ENCODE measurements at places on chromosomes 11 and 22. TPM values are rescaled to one million over a fixed set of nuclear protein-coding genes. Genes with fewer than 3 reads are reported as not detected.

GRCh38 chr11:119784421-119784820, 55.4 kb upstream of the NECTIN1 start:
- no peak for DNase-seq
- H3K36me3 ChIP-seq, result no peaks in the 10 kb centered on the region
- H3K4me1 ChIP-seq, result no peaks in the 10 kb centered on the region
- no peaks in the 10 kb centered on the region for H3K27me3 ChIP-seq
- no peak overlapping the region for H3K27ac ChIP-seq

- H3K4me1 ChIP-seq, result no peaks in the 10 kb centered on the region
- H3K4me3 ChIP-seq, result no peak overlapping the region
- peaks cover 32% of the 10 kb centered on the region for H3K36me3 ChIP-seq
- no peaks in the 10 kb centered on the region for H3K27me3 ChIP-seq
- DNase-seq, result no peak
These were observed 11.9 kb upstream of the NXF1 start for GRCh38 chr11:62817129-62817528.

DNA sequence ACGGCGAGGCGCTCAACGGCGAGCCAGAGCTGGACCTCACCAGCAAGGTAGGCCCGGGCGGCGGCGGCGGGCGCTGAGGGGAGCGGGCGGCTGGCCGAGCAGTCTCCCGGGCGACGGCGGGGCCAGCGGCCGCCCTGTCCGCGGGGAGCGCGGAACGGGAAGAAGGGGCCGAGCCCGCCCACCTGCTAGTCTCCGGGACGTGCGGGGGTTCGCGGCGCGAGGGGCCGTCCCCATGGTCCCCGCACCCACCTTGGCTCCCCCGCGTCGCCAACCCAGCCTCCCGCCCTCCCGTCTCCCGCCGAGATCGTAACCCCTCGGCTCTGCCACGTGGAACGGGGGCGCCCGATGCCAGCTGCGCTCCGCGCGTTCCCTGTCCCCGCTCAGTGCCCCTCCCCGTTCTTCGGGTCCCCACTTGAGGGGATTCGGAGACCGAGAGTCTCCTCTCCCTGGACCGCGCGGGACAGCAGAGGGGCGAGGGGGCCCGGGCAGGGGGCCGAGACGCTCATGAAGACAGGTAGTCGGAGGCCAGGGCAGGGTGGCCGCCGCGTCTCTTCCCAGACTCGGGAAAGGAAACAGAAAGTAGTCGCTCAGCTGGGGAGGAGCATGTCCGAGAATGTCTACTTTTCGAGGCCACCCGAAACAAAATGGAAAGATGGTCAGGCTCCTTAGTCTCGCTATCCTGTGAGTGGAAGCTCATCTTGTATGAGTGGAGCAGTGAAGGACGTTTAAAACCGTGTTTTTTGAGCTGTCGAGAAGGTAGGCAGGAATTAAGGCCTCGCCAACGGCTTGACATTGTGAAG, 557 bp downstream of the GTPBP1 start:
- peak overlapping the region; percentile 92 for H3K4me3 ChIP-seq
- H3K27ac ChIP-seq, result peak overlapping the region; percentile 97
- H3K27me3 ChIP-seq, result no peaks in the 10 kb centered on the region
- H3K4me1 ChIP-seq, result peaks cover 41% of the 10 kb centered on the region
- no peaks in the 10 kb centered on the region for H3K36me3 ChIP-seq

- H3K27ac ChIP-seq, result no peak overlapping the region
- peaks cover 24% of the 10 kb centered on the region for H3K27me3 ChIP-seq
- DNase-seq, result peak; percentile 14
- H3K4me1 ChIP-seq, result no peaks in the 10 kb centered on the region
- H3K36me3 ChIP-seq, result no peaks in the 10 kb centered on the region
These were observed 62.4 kb downstream of the PARVG start for GRCh38 chr22:44242946-44243724.

- no peaks in the 10 kb centered on the region for H3K36me3 ChIP-seq
- H3K27ac ChIP-seq, result no peak overlapping the region
- H3K4me3 ChIP-seq, result no peak overlapping the region
These were observed 20.3 kb downstream of the PARVG start for GRCh38 chr22:44200855-44201550.

GRCh38 chr22:17336061-17336460, 33.2 kb upstream of the CECR2 start:
- H3K36me3 ChIP-seq, result no peaks in the 10 kb centered on the region
- no peak overlapping the region for H3K4me3 ChIP-seq
- no peak for DNase-seq
- H3K27me3 ChIP-seq, result peaks cover 34% of the 10 kb centered on the region

GRCh38 chr11:106988151-106989077, 29.9 kb downstream of the GUCY1A2 start:
- H3K4me1 ChIP-seq, result no peaks in the 10 kb centered on the region
- H3K4me3 ChIP-seq, result no peak overlapping the region
- peak overlapping the region; percentile 18 for H3K27ac ChIP-seq
- no peaks in the 10 kb centered on the region for H3K27me3 ChIP-seq
- no peak for DNase-seq

GRCh38 chr22:33883561-33883960, 36.7 kb downstream of the LARGE1 start:
- H3K4me3 ChIP-seq, result no peak overlapping the region
- H3K36me3 ChIP-seq, result no peaks in the 10 kb centered on the region

DNA sequence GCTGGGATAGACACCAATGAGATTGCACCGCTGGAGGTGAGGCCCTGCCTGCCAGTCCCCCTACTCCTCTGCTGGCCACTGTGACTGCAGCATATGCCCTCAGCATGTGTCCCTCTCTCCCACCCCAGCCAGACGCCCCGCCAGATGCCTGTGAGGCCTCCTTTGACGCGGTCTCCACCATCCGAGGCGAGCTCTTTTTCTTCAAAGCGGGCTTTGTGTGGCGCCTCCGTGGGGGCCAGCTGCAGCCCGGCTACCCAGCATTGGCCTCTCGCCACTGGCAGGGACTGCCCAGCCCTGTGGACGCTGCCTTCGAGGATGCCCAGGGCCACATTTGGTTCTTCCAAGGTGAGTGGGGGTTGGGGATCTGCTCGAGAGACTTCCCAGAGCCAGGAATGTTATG, 5.7 kb upstream of the SMARCB1 start:
- H3K27me3 ChIP-seq, result no peaks in the 10 kb centered on the region
- no peak overlapping the region for H3K27ac ChIP-seq
- no peak overlapping the region for H3K4me3 ChIP-seq
- DNase-seq, result peak; percentile 58
- H3K36me3 ChIP-seq, result no peaks in the 10 kb centered on the region
- peaks cover 5% of the 10 kb centered on the region for H3K4me1 ChIP-seq

DNA sequence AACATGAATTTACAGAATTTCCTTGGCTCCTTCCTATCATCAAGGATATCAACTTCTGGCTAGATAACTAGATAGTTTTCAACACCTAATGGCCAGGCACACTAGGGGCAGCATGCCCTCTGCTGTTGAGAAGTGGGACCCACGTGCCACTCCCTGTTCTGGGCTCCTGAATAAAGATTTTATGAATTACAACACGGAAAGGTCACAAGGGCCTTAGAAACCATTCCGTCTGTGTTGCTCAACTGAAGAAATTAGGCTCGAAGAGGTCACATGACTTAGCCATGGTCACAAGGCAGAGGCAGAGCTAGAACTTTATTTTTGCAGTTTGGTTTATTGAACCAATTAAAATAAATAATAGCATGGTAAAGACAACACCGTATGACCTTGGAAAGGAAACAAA, 36.0 kb downstream of the PRCP start:
- no peak overlapping the region for H3K4me3 ChIP-seq
- no peaks in the 10 kb centered on the region for H3K36me3 ChIP-seq
- H3K4me1 ChIP-seq, result peaks cover 4% of the 10 kb centered on the region
- H3K27me3 ChIP-seq, result no peaks in the 10 kb centered on the region
- DNase-seq, result peak; percentile 71
- H3K27ac ChIP-seq, result no peak overlapping the region

- H3K4me1 ChIP-seq, result peaks cover 21% of the 10 kb centered on the region
- H3K27me3 ChIP-seq, result peaks cover 69% of the 10 kb centered on the region
- peak; percentile 78 for DNase-seq
These were observed 1.4 kb downstream of the MDK start for GRCh38 chr11:46382646-46383403.

- peaks cover 46% of the 10 kb centered on the region for H3K4me1 ChIP-seq
- H3K27me3 ChIP-seq, result no peaks in the 10 kb centered on the region
- H3K4me3 ChIP-seq, result no peak overlapping the region
- no peaks in the 10 kb centered on the region for H3K36me3 ChIP-seq
- no peak for DNase-seq
These were observed 174.8 kb downstream of the LARGE1 start for GRCh38 chr22:33745501-33745900.

GRCh38 chr22:32917577-32918354, 116.3 kb downstream of the TIMP3 start:
- DNase-seq, result peak; percentile 39
- H3K4me3 ChIP-seq, result no peak overlapping the region
- no peak overlapping the region for H3K27ac ChIP-seq

GRCh38 chr11:114196997-114197703, 99.0 kb upstream of the NNMT start:
- peak overlapping the region; percentile 96 for H3K27ac ChIP-seq
- H3K27me3 ChIP-seq, result no peaks in the 10 kb centered on the region
- H3K4me1 ChIP-seq, result peaks cover 90% of the 10 kb centered on the region
- H3K36me3 ChIP-seq, result peaks cover 20% of the 10 kb centered on the region
- peak; percentile 64 for DNase-seq

The LARGE2 gene
- total RNA-seq, result 7.6 TPM

The LDLRAD3 gene
- total RNA-seq, result 13.0 TPM

The APLP2 gene
- 205 TPM for total RNA-seq

The OR2AT4 gene
- not detected for total RNA-seq

The GSC2 gene
- not detected for total RNA-seq

The SPCS2 gene
- total RNA-seq, result 191 TPM
